NCI-H2171 treated with DMSO at 0.1 percent for 48 hours (cell line): ENCODE measurements at places on chromosomes 6 and 20.

DNA sequence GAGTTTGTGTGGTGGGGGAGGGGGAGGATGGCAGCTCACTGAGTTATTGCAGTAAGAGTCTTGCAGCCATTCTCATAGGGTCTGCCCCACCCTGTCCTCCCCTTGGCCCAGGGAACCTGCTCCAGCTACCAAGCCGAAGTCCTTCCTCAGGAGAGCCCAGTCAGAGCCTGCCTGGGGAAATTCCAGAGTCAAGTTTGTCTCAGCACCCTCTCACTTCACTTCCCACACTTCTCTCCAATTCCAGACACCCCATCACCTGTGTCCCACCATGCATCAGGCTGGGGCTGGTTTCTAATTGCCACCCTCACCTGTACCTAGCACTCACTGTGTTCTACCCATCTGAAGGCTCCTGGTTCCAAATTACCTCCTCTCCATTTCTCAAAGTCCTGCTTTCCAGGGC is 10.3 kb upstream of the SLC22A16 start:
- no peak for DNase-seq

- DNase-seq: no peak
Measured at GRCh38 chr20:10540636-10541493, 105.8 kb downstream of the SLX4IP start.

DNA sequence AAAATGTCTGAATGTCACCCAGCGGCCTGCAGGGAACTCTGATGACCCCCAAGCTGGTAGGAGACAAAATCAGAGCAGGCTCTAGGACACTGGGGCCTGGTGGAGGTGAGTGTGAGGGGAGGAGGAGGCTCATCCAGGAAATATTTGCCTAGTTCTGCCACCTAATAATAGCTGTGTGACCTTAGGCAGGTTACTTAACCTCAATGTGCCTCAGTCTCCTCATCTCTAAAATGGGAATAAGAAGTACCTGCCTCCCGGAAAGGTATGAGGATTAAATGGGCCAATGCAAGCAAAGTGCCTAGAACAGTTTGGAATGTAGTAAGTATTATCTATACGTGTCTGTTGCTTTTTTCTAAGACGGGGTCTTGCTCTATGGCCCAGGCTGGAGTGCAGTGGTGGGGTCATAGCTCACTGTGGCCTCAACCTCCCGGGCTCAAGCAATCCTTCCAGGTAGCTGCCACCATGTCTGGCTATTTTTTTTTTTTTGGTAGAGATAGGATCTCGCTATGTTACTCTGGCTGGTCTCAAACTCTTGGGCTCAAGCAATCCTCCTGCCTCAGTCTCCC is 60.4 kb downstream of the RAB44 start:
- no peak for DNase-seq

DNA sequence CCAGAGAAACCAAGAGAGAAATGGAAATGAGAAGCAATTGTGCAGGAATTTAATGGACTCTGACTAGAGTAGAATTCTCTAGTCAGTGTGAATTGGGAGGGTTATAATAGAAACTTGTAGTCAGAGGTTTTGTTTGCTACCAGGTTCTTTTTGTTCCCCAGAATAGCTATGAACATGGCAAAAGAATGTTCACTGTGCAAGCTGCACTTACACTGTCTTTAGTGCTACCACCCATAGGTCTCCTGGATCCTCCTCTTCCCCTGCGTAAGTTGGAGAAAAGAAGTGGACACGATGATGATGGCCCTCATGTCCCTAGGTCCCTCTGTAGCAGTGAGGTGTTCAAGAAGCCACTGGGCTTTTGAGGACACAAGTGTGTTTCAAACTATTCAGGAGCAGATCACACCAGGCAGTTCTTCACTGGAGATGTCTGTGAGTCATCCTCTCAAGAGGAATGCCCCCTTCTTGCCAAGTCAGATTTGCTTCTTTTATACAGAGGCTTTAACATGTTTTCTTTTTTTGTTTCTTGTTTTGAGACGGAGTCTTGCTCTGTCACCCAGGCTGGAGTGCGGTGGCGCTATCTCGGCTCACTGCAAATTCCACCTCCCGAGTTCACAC is 47.6 kb upstream of the SMIM8 start:
- no peak for DNase-seq

DNA sequence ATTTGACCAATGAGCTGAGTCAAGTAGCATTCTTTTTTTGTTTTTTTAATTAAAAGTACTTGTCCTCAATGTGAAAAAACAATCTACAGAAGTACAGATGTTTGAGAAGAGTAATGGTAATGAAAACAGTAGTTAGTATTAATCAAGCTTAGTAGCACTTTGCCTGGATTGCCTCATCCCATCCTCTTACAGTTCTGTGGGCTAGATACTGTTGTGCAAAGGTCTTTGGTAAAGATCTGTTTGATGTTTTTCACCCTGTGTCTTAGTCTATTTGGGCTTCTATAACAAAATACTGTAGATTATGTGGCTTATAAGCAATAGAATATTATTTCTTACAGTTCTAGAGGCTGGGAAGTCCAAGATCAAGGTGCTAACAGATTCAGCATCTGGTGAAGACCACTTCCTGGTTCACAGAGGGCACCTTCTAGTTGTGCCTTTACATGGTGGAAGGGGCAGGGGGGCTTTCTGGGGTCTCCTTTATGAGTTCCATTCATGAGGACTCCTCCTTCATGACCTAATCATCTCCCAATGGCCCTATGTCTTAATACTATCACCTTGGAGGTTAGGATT is 84.3 kb downstream of the SHLD1 start:
- no peak for DNase-seq

DNA sequence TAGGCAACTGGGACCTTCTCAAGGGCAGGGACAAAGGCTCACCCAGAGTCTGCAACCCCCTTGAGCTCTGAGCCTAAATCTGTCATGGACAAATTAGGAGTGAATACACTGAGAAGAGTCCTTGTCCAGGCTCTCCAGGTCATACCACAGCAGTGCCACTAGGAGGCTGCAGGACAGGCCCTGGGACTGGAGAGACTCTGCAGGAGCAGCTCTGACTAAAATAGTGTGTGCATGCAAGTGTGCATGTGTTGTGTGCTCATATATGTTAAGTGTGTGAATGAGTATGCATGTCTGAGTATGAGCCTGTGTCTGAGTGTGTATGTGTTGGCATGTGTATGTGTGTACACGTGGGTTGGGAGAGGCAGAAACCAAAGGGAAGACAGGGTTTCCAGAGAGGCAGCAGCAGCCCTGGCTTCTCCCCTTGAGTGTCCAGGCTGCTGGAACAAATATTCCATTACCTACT is 27.1 kb downstream of the MRPL14 start:
- peak; percentile 16 for DNase-seq

- DNase-seq: no peak
Measured at GRCh38 chr6:160899671-160900430, 91.7 kb upstream of the MAP3K4 start.

GRCh38 chr20:17457079-17457478 is 74.1 kb downstream of the BFSP1 start:
- DNase-seq: no peak

DNA sequence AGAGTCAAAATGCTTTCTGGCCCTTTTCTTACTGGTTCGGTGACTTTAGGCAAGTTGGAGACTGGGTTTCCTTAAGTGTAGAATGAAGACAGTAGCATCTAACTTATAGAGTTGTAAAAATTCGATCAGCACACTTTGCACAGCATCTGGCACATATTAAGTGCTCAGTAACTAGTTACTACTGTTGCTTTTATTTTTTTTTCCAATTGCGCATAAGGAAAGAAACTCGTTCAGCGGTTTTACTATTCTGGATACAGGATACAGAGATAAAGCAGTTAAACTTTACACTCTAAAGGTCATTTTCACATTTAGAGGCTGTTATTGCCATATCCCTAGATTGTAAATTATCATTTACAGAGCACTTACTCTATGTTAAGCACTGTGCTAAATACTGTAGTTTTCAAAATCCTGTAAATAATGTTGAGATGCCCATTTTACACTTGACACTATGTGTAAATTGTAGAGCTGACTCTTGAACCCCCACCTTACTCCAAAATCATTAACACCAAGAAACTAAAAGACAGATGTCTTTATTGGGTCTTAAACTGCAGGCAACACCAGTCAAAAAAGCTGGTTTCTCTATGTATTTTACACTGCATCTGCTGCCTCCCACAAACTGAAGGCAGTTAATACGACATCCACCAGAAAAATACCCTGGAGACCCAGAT is 886 bp downstream of the ROMO1 start:
- DNase-seq: peak; percentile 19

GRCh38 chr6:71126506-71126905 is 162.1 kb upstream of the OGFRL1 start:
- peak; percentile 50 for DNase-seq

DNA sequence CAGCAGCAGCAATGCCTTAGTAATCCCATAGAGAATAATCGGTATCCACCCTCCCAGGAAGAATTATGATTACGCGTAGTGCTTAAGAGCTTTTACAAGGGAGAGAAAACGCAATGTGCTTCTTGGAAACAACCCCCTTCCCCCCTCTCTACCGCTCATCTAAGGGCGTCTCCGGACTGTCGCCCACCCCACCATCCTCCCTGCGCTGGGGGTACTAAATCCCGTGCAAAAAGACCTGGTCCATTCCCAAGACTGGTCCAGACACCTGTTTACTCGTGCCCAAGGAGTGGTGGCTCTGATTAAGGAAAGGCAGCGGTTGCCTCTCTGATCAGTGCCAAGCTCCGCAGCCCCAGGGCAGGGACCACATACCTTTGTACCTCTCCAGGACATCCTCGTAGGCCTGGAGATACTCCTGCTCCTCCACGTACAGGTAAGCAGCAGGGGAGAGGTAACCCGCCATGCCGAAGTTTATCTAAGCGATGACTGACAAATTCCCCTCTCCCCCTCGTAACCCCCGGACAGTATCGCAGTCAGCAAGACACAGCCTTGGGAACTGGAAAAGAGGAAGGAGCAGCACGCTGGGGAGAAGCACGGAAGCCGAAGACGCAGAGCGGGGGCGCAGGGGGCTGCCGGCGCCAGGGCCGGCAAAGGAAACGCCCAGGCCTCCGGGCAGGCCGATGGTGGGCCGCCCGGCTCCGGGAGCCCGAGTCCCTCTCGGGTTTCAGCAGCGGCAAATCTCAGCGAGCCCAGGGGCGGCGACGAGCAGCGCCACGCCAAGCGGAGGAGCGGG is 112.0 kb upstream of the BEND6 start:
- peak; percentile 64 for DNase-seq

DNA sequence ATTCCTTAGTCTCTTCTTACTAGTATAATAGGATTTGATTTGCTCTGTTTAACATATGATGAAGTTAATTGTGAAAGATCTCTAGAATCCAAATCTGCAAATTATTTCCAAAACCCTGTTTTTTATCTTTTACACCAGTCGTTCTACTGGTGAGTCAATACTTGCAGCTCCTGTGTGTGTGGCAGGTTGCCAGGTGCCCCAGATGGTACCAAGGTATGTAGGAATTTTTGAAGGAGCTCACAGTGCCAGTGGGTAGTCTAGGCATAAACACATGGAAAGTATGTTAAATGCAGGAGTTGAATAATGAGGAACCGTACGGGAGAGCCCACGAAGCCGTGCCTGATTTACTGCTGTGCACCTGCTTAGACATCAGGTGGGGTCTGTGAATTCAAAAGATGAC is 192.2 kb downstream of the FARS2 start:
- peak; percentile 79 for DNase-seq

DNA sequence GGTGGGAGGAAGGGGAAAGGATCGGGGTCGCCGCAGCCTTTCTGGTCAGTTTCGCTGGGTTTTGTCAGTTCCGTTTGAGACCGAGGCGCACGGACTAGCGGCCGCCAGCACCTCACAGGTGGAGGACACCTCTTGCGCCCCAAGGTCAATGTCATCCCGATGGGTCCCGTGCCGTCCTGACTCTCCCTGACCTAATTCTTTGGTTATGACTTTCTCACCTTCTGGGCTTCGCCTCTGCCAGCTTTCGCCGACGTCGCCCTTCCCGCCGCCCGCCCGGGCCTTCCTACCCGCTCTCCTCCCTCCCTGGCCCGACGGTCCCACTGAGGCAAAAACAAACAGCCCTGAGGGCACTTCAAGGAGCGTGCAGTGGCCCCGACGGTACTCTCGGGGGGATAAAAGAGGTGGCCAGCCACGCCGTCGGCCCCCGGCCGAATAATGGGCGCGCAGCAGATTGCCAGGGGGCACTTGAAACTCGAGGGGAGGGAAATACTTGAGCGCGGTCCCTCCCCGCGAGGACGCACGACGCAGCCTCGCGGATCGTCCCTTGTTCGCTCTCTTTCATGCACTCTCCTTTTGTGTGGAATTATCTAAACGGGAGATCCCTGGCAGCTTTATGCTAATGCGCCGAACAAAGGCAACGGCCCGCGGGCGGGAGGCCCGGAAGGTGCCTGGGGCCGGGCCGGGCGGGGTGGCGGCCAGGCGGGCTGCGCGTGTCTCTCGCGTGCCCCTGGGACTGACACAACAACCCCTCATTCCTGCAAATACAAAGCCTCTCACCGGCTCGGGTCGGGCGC is 3.9 kb upstream of the INSM1 start:
- no peak for DNase-seq

GRCh38 chr6:138609801-138610430 is 110.6 kb upstream of the NHSL1 start:
- DNase-seq: no peak

DNA sequence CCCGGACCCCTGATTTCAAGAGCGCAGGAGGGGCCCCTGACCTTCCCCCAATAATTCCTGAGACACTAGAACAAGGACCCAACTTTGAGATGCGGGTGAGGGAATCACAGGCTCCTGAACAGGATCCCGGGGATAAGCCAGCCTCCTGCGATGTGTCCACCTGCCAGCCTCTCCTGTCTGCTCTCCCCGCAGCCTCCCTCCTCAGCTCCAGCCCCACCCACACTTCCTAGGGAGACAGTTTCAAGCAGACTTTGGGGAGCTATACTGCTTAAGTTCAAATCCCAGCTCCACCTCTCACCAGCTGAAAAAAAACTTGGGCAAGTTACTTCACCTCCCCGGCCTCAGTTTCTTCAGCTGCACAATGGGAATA is 50.8 kb downstream of the GRM4 start:
- no peak for DNase-seq

DNA sequence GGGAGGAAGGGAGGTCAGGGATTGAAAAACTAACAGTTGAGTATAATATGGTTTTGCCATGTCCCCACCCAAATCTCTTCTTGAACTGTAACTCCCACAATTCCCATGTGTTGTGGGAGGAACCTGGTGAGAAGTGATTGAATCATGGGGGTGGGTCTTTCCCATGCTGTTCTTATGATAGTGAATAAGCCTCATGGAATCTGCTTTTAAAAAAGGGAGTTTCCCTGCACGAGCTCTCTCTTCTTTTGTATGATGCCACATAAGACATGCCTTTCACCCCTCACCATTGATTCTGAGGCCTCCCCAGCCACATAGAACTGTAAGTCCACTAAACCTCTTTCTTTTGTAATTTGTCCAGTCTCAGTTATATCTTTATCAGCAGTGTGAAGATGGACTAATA is 833.4 kb upstream of the MAP3K7 start:
- no peak for DNase-seq

- no peak for DNase-seq
Measured at GRCh38 chr20:51760905-51761546, 7.2 kb downstream of the ATP9A start.

DNA sequence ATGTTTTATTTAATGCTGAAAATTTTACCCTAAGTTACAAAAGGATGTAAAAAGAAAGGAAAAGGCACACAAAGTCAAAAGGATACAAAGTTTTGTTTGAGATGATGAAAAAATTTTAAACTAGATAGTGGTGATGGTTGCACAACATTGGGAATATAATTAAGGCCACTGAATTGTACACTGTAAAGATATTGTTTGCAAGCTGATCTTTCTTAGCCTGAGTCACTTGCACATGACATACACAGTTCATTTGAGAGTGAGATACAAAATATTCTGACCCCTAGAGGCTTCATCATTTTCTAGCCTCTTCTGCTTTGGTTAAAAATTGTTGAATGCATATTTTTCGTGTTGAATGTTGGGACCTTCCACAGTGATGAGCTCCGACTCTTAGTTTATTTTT is 462.6 kb downstream of the HDGFL1 start:
- DNase-seq: no peak

- no peak for DNase-seq
Measured at GRCh38 chr6:125197795-125198269, 44.3 kb downstream of the TPD52L1 start.
